ENCODE measurements at places on chromosomes 1 and 21.

GRCh38 chr21:32878661-32879060 lies 107.1 kb upstream of the PAXBP1 start:
- H3K36me3 ChIP-seq: no peaks in the 10 kb centered on the region
- H3K27me3 ChIP-seq: no peaks in the 10 kb centered on the region
- H3K27ac ChIP-seq: no peak overlapping the region
- DNase-seq: peak; percentile 75
- no peaks in the 10 kb centered on the region for H3K4me1 ChIP-seq

DNA sequence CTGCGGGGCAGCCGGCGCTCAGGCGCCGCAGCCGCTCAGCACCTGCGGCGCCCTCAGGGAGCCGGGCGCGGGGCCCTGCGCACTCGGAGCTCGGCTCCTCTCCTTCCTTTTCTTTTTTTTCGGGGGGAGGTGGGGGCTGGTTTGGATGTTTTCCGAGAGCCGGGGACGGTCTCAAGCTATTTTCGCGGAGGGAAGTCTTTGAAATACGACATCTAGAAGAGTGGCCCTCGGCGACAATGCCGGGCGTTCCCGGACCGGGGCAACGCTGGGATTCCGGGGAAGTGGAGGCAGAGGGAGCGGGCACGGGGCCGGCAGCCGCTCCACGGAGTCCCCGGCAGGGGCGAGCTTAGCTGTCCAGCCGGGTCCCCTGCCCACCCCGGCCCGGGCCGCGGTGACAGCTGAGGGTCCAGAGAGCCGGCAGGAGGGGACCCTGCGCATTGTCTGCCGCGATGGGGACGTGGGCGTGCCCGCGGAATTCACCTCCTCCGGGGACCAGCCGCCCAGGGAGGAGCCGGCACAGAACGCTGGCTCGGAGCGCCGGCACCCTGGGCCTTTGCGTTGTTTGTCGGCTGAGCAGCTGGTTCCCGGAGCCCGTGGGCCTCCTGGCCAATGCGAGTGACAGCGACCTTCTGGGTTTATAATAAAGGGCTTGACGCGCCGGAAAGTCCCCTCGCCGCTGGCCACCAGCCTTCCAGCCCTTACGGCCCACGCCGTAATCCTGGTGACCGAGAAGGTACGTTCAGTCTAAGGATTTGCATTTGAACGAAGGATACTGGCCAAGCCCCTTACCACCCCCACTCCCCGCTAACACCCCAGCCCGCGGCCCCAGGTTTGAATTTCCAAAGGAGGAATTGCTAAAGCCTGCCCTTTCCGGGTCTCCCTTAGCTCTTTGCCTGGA lies 582 bp downstream of the SLC37A1 start:
- peak overlapping the region; percentile 57 for H3K4me3 ChIP-seq
- peaks cover 2% of the 10 kb centered on the region for H3K36me3 ChIP-seq
- peaks cover 18% of the 10 kb centered on the region for H3K27me3 ChIP-seq
- no peak overlapping the region for H3K27ac ChIP-seq

DNA sequence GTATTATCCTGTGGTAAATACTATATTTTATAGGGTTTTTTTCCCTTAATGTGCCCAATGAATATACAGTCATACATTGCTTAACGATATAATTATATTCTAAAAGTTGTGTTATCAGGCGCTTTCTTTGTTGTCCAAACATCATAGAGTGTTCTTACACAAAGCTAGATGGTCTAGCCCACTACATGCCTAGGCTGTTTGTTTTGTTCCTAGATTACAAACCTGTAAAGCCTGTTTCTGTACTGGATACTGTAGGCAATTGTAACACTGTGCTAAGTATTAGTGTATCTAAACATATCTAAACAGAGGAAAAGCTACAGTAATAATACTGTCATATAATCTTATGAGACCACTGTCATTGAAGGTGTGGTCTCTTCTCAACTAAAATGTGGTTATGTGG lies 242.6 kb upstream of the C1orf105 start:
- H3K27ac ChIP-seq: no peak overlapping the region
- H3K27me3 ChIP-seq: no peaks in the 10 kb centered on the region
- H3K4me1 ChIP-seq: peaks cover 3% of the 10 kb centered on the region
- no peaks in the 10 kb centered on the region for H3K36me3 ChIP-seq
- DNase-seq: no peak

- no peak overlapping the region for H3K27ac ChIP-seq
- peak; percentile 50 for DNase-seq
- H3K4me3 ChIP-seq: no peak overlapping the region
- no peaks in the 10 kb centered on the region for H3K36me3 ChIP-seq
Observed at GRCh38 chr1:19511116-19511515, 25.8 kb upstream of the CAPZB start.

GRCh38 chr1:34060187-34060730 lies 104.8 kb downstream of the CSMD2 start:
- H3K27me3 ChIP-seq: peaks cover 2% of the 10 kb centered on the region
- DNase-seq: no peak
- peaks cover 20% of the 10 kb centered on the region for H3K4me1 ChIP-seq

GRCh38 chr1:56213068-56213467 lies 366.3 kb downstream of the PLPP3 start:
- H3K4me3 ChIP-seq: no peak overlapping the region
- H3K4me1 ChIP-seq: no peaks in the 10 kb centered on the region
- DNase-seq: no peak
- no peaks in the 10 kb centered on the region for H3K27me3 ChIP-seq

GRCh38 chr1:185500001-185500626 lies 183.1 kb upstream of the IVNS1ABP start:
- H3K36me3 ChIP-seq: no peaks in the 10 kb centered on the region
- DNase-seq: no peak
- no peaks in the 10 kb centered on the region for H3K4me1 ChIP-seq
- no peak overlapping the region for H3K4me3 ChIP-seq

- H3K4me3 ChIP-seq: peak within 1 kb of the TSS; percentile 56
- peaks cover 19% of the 10 kb centered on the region for H3K4me1 ChIP-seq
- DNase-seq: peak; percentile 68
- no peaks in the 10 kb centered on the region for H3K36me3 ChIP-seq
Observed at GRCh38 chr1:115337633-115338456, at the start of gene NGF. Gene NGF (minus strand): TSS chr1:115338249. CDS start chr1:115286795, 51,454 bp downstream.

- H3K4me3 ChIP-seq: no peak overlapping the region
- H3K36me3 ChIP-seq: no peaks in the 10 kb centered on the region
- H3K27ac ChIP-seq: no peak overlapping the region
- H3K27me3 ChIP-seq: no peaks in the 10 kb centered on the region
- no peak for DNase-seq
Observed at GRCh38 chr21:29873908-29874307, 65.9 kb downstream of the GRIK1 start.

All from muscle of leg (tissue), 16 donors.